H7 (cell line): ENCODE measurements at places on chromosomes 7 and 10. TPM values are rescaled to one million over a fixed set of nuclear protein-coding genes. Genes with fewer than 3 reads are reported as not detected.
A peak's percentile ranks its signal among the peaks of the same experiment; 100 is the strongest.

DNA sequence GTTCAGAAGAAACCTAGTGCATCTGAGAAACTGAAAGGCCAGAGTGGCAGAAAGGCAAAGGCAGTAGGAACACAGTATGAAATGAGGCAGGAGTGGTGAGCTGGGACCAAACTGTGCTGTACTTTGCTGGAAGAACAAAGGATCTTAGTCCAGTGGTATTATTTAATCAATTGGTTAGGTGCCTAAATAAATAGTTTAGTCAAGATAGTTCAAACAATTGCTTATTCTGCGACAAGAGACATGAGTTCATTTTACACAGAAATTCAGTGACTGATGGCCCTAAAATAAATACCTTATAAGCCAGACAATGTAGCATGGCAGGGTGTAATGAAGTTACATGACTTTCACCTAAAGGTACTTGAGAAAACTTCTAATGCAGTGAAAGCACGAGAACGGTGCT is 181.8 kb upstream of the LRRN3 start:
- no peak for DNase-seq

GRCh38 chr10:15852111-15852557 is 8.2 kb downstream of the MINDY3 start:
- no peak for DNase-seq

DNA sequence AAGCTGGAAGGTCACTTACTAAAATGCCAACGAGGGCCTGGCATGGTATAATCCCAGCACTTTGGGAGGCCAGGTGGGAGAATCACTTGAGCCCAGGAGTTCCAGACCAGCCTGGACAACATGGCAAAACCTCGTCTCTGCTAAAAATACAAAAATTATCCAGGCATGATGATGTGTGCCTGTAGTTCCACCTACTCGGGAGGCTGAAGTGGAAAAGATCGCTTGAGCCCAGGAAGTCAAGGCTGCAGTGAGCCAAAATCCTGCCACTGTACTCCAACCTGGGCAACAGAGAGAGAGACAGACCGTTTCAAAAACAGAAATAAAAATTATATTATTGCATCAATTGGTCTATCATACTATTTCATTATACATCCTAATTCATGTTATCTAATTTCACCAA is 18.1 kb upstream of the FAM53B start:
- DNase-seq: no peak

- no peak for DNase-seq
Observed at GRCh38 chr7:19248681-19249080, 103.5 kb upstream of the FERD3L start.

Gene GDF2
- not detected in 2 replicates for total RNA-seq

DNA sequence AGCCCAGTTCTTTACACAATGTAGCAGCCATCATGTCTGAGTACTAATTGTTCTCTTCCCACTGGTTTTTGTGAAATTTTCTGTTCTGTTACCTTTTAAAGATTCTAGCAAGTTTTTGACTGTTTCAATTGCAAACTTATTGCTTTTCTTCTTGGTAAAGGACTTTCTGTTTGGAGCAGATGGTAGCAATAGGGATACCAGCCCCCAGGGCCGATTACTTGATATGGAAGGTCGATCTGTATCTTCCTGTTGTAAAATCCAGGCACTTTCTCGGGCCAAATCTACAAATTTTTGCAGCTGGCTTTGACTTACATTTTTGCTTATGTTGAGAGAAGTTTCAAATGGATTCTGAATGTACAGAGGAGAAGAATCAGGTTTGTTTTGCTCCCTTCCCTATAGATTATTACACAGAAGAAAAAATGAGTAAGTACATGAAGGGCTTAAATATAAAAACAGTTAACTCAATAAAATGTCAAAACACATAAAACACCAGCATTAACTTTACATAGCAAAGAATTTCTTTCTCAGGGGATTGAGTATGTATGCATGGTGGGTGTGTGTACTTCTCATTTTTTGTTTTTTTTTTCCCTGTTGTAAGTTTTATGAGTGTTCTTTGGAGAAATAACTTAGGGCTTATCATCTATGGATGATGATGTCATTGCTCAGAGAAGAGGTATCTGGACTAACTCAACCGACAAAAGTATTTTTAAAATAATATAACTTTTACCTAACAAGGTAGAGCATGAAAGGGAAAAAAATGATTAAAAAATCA is 35.3 kb downstream of the MTPAP start:
- DNase-seq: no peak

DNA sequence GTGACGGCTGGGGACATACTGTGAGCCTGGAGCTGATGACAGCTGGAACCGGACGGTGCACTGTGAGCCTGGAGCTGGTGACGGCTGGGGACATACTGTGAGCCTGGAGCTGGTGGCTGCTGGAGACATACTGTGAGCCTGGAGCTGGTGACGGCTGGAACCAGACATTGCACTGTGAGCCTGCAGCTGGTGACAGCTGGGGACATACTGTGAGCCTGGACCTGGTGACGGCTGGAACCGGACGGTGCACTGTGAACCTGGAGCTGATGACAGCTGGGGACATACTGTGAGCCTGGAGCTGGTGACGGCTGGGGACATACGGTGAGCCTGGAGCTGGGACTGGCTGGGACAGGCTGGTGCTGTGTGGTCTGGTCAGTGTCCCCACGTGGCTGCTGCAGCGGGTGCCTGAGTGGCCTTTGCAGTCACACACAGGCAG is 47.9 kb downstream of the PTPRN2 start:
- no peak for DNase-seq

DNA sequence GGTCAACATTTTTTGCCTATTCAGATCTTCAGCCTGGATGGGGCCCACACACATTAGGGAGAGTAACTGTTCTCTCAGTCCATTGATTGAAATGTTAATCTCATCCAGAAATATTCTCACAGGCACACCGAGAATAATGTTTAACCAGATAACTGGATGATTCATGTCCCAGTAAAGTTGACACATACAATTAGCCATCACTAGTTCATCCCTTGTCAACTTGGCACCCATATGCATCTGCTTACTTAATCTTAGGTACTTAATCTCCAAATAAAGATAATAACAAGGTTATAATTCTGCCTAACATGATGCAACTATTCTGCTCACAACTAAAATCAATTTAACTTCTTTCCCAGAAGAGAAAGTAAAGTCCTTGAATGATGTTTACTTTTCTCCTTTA is 502.6 kb downstream of the ADRA2A start:
- DNase-seq: no peak

DNA sequence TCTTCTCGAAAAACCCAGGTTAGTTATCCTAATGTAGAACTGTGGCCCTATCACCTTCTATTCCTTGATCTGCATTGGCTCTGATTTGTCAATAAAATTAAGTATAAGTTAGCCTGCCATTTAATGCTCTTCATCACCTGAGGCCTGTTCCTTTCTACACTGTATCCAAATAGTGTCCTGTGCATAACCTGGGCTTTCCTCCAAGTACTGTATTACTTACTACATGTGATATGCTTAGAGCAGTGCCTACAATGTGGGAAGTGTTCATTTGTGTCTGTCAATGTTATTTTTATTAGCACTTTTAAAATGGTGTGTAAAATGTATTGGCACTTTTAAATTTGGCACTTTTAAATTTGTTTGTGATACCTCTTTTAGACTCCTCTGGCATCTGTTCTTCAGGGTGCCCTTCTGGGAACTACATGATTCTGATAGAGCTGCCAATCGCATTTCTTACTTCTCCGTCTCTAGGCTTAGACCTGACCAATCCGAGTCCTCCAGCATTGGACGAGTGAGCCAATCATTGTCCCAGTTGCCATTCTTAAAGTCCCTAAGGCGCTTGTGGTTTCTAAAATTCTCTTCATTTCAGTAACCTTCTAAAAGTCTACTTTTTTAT is 85.5 kb downstream of the GNAI1 start:
- DNase-seq: no peak

GRCh38 chr10:106147021-106147420 is 1017.5 kb downstream of the SORCS1 start:
- no peak for DNase-seq

Gene CCL24
- total RNA-seq: not detected in 2 replicates

Gene IFIT1B
- not detected in 2 replicates for total RNA-seq

DNA sequence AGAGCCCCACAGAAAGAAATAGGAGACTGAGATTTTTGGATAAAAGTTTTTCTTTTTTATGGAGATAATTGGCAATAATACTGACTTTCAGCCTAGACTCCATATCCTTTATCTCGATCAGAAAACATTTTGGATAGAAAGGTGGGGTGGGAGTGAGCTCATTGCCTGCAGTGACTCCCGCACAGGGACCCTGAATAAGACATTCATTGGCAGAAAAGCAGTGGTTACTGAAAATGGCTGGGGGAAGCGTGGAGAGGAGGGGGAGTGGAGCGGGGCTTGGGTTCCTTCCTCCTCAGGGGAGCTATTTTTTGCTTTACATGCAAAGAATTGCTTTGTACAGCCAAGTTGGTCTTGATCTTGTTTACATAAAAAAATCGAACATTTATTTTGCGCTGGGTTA is 90.4 kb upstream of the BMPER start:
- DNase-seq: no peak

Gene PMS2
- 18.5 and 19.6 TPM in 2 replicates for total RNA-seq

DNA sequence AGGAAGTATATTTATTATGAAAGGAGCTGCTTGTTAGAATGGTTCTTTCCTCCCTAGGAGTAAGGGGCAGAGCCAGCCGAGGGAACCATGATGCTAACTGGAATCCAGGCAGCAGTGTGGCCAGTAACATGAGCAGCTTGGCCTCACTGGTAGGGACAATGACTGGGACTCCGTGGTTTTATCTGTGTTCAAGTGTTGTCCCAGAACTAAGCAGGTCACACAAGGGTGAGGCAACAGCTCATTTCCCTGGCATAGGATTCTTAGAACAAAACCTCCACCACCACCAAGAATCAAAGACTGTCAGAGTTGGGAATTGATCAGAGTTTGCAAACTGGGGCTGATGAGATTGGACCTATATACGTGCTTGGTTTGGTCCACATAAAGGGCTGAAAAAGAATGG is 138.9 kb upstream of the COBL start:
- DNase-seq: no peak

Gene IDI2
- not detected in 2 replicates for total RNA-seq

DNA sequence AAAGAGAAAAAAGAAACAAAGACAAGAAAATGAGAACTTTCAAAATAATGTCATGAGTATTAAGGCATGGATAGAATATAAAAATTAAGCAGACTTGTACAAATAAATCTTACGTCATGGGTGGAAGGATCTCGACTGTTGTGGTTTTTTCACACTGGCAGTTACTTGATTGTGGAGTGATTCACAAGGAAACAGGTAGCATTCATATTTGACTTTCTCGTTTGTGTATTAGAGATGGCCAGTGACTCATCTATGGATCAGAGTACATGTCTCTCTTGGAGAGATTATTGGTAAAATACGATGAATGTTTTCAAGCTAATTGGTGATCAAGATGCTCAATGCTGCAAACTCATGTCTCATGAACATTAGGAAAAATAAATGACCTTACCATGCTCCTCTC is 564.3 kb downstream of the GATA3 start:
- DNase-seq: no peak

- DNase-seq: no peak
Observed at GRCh38 chr10:35307297-35307696, 29.0 kb upstream of the CCNY start.

Gene TDRD1
- 0.14 and 0.26 TPM in 2 replicates for total RNA-seq

DNA sequence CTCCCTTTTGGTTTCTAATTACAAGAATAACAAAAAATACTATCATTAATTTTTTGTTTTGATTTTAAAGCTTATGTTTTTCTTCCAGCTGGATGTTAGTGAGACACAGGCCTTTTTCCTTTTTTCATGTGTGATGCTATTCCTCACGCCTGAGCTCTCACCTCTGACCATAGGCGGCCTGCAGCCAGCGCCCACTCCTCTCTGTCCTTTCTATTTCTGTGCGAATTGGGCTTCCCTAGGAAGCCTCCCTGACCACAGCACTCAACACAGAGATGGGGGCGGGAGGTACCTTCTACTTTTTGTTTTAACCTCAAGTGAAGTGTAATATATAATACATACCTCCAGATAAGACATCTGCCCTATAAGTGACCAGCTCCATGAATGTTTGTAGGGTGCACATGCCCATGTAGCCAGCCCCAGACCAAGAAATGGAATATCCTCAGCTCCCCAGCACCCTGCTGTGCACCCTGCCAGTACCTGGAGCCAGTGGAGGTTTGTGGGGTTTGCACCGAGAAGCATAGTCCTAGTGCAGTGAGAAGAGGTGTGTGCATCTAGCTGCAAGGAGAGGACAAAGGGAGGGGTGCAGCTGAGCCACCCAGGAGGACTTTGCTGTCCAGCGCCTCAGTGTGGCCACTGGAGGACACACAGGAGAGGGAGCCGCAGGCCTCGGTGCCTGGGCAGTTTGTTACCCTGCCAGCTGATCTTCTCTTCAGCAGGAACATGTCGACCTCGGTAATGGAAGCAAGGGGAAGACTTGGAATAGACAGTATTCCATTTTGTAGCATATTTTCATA is 38.5 kb downstream of the BNIP3 start:
- peak; percentile 92 for DNase-seq

Gene SMC3
- 33.1 and 57.6 TPM in 2 replicates for total RNA-seq

GRCh38 chr7:158028290-158028941 is 559.2 kb downstream of the PTPRN2 start:
- no peak for DNase-seq

Gene TMEM225B
- 0.48 and 0.52 TPM in 2 replicates for total RNA-seq

DNA sequence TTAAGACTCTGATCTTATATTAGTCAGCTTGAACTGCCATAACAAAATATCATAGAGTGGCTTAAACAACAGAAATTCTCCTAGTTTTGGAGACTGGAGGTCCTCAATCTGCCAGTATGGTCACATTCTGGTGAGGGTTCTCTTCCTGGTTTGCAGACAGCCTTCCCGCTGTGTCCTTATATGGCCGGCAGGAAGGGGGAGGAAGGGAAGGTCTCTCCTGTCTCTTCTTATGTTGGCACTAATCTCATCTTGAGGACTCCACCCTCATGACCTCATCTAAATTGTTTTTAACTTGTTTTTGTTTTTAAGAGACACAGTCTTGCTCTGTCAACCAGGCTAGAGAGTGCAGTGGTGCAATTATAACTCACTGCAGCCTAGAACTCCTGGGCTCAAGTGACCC is 53.1 kb downstream of the VPS41 start:
- no peak for DNase-seq

GRCh38 chr7:125847692-125848091 is 918.1 kb upstream of the POT1 start:
- DNase-seq: no peak

Gene GRID2IP
- total RNA-seq: 0.28 and 0.33 TPM in 2 replicates
